ENCODE measurements at places on chromosomes 6 and 20.

DNA sequence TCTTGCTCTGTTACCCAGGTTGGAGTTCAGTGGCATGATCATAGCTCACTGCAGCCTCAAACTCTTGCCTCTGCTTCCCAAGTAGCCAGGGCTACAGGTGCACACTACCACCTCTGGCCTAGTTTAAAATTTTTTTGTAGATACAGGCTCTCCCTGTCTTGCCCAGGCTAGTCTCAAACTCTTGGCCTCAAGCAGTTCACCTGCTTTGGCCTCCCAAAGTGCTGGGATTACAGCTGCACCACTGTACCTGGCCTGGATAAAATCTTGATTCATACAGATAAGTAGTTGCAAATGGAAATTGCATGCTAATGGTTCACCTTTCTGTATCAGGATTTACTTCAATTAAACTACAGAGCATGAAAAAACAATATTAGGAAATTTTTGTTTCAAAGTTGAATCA, 4.2 kb downstream of the CD2AP start:
- DNase-seq: no peak

GRCh38 chr20:60960500-60960899, 291.6 kb upstream of the CDH4 start:
- DNase-seq: no peak

- no peak for DNase-seq
Observed at GRCh38 chr6:11232770-11233626, 530 bp upstream of the NEDD9 start.

DNA sequence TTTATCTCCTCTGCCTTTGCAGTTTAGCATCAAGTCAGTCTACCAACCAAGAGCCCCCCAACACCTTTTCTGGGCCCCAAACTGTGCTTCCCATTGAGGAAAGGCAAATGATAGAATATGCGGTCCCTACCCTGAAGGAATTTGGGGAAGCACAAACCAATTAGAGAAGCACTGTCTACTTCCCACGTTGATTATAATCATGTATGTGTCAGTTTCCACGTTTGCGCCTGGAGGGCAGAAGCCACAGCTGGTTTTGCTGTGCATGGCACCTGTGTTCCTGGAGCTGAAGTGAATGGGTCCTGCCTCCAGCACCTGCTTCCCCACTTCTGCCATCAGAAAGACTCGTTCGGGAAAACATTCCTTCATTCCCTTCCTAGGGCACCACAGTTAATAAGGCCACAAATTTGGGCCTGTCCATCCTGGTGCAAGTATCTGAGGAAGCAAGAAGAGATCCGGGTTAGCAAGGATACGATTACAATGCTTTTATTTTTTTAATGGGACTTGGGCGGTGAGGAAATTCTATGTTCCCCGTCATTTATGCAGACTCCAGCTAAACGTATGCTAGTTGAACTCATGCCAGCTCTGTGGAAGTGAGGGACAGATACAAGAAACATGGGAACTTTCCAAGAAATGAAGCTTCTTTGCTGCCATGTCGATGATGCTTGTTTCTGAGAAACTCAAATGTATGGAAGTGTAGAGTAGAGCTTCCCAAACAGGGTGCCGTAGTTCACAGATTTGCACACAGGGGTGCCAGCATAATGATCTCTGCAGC, 333.5 kb downstream of the NRN1 start:
- DNase-seq: no peak

GRCh38 chr6:131368198-131368911, 204.7 kb upstream of the ARG1 start:
- DNase-seq: no peak

- DNase-seq: no peak
Observed at GRCh38 chr6:2852921-2853322, 11.3 kb upstream of the SERPINB1 start.

- no peak for DNase-seq
Observed at GRCh38 chr6:37882724-37883413, 63.3 kb downstream of the ZFAND3 start.

DNA sequence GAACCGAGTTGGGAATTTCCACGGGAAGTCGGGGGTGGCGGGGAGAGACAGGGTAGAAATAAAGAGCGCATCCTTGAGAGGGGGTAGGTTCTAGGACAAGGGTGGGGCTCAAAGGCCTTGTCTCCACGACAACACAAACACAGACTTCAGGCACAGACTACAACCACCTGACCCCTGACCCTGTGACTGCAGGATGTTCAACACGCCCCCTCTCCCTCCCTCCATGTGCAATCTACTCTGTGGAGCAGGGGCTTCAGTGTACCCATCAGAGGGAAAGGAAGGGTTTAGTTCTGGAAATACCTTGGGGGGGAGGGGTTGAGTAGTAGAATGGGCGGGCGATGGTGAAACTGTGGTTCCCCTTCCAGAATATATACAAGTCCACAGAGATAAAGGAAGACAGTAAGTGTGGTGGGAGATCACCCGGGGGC, 651 bp upstream of the TAPBP start:
- DNase-seq: peak; percentile 77

GRCh38 chr6:13005994-13006393, 289.4 kb downstream of the PHACTR1 start:
- no peak for DNase-seq

GRCh38 chr6:157961153-157961831, 20.4 kb upstream of the SYNJ2 start:
- DNase-seq: no peak

DNA sequence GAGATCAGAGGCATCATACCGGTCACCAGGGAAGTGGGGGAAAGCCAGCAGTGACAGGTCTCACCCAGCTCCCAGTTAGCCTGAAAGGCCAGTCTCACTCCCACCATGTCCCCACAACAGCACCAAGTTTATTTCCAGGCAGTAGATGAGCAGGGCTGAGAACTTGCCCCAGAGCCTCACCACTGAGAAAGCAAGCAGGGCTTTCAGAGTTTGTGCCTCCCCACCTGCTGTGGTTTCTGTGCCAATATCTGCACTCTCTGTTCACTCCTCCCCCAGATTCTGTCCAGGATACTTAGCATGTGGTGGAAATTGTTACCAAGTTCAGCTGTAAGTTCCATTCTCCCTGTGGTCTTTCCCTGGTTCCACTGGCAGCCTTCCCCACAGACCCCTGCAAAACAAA, 255.0 kb upstream of the HTR1E start:
- no peak for DNase-seq

- peak; percentile 25 for DNase-seq
Observed at GRCh38 chr20:24949756-24950127, 673 bp downstream of the CST7 start.

- DNase-seq: no peak
Observed at GRCh38 chr6:7742223-7742785, 16.4 kb downstream of the BMP6 start.

- DNase-seq: no peak
Observed at GRCh38 chr6:85798931-85799652, 156.4 kb upstream of the SYNCRIP start.

DNA sequence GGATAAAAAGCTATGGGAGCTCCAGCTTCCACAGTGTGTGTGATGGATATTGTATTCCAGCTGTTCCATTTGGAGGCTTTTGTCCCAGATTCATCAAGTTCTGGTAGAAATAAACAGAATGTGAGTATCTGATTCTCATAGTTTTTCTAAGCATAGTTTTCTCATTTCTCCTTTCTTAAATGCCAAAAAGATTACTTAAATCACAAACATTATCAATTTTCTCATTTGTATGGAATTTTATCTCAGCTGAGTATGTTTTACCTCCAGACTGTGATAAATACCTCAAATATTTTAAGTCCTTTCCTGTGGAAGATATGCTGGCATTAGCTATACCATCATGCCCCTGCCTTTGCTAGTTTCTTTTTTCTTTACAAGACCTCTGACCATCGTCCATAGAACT, 767.3 kb downstream of the TFAP2A start:
- no peak for DNase-seq

DNA sequence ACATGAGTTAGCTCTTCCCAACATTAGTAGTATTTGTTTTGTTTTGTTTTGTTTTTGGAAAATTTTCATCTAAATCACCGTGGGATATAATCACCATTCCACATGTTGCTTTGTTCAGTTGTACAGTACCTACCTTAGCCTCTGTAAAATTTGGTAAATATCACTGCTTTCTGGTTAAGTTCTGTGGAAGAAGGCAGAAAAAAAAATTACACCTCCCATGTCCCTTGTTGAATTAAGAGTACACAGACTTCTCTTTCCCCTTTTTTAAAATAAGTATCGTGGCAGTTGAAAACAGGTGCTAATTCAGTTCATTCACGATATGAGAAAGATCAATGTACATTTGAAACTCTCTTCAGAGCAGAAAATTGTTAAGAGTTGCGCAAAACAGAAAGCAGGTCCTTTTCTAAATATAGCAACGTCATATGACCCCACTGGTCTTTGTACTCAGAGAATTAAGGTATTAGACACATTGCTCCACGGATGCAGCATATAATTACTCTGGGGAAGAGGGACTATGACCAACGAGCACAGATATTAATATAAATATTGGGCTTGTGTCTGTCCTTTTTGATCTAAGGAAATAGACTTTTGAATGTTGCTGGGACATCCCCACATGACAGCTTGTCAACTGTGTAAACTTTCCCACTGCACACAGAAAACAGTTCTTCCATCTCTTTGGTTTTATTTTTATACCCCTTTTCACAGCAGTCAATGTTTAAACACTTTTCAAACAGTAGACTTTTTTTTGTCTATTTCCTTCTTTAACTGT, 58.6 kb upstream of the ZNF217 start:
- peak; percentile 25 for DNase-seq

- DNase-seq: no peak
Observed at GRCh38 chr6:142966294-142966693, 21.3 kb upstream of the HIVEP2 start.

DNA sequence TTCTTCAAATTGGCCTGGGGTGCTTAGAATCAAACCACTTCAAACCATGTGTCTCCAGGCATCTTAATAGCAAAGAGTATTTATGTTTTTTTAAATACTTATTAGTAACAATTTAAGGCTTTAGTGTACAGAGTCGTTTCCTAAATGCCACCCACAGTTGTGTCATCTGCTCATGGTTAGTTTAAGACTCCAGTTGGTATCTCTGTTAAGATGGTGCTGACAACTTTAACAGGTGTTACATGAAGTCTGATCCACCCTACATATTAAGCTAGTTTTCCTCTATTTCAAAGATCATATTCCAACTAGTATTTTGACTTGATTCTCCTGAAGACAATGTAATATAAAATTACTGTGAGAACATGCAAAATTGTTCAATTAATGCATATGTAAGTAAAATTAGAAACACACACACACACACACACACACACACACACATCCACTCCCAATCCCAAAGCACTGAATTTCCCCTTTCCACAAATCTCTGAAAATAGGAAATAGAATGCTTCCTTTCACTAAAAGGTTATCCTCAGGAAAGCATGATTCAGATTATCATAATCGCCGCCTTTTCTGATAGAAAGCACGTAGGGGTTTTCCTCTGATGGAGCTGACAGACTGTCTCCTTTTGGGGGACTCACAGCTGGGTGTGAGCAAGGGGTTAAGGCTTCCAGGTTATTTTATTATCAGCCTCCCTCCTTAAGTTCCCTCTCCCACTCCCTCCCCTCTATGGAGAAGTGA, 10.5 kb downstream of the CNKSR3 start:
- DNase-seq: no peak

DNA sequence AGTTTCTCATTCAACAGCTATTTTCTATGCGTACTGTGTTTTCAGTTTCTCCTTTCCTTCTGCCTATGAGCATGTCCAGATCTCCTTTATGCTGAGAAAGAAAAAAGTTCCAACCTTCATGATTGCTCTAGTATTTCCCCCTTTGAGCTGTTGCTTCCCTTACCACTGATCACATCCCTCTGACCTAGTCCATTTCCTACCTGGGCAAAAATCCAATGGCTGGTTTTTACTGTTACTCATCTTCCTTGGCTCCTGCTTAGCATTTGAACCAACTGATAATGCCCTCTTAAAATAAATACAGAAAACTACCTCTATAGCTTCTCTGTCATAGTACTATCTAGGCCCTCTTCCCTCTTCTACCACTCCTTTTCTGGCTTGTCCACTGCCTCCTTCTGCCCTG, 6.0 kb downstream of the RFX6 start:
- no peak for DNase-seq

Data from stimulated activated naive CD8-positive, alpha-beta T cell treated with anti-CD3 and anti-CD28 coated beads, Interleukin-15, amount 100 ng/mL, for 72 hours (primary cell).